Naive B cell (primary cell): ENCODE measurements at places on chromosomes 2 and 18. TPM values are rescaled to one million over a fixed set of nuclear protein-coding genes. Genes with fewer than 3 reads are reported as not detected.

DNA sequence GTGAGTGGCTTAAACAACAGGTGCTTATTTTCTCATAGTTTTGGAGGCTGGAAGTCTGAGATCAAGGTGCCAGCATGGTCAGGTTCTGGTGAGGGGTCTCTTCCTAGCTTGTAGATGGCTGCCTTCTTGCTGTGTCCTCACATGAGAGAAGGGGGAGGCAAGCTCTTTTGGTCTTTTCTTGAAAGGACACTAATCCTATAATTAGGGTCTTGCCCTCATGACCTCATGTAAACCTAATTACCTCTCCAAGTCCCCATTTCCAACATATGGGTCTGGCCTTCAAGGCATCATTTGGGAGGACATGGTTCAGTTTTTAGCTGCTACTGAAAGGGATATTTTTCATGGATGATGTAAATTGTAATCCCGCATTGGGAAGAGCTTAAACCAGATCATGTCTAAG, 18.0 kb downstream of the RBM44 start:
- no peak for DNase-seq

The ABCG8 gene
- not detected for polyA plus RNA-seq

The IGFBP5 gene
- polyA plus RNA-seq: not detected

The KCNK3 gene
- polyA plus RNA-seq: not detected

The TTN gene
- polyA plus RNA-seq: 2.9 TPM
